ENCODE measurements at places on chromosomes 4 and X.
A peak's percentile ranks its signal among the peaks of the same experiment; 100 is the strongest.

GRCh38 chr4:146381263-146381872 is 140.4 kb downstream of the SLC10A7 start:
- no peak for DNase-seq

DNA sequence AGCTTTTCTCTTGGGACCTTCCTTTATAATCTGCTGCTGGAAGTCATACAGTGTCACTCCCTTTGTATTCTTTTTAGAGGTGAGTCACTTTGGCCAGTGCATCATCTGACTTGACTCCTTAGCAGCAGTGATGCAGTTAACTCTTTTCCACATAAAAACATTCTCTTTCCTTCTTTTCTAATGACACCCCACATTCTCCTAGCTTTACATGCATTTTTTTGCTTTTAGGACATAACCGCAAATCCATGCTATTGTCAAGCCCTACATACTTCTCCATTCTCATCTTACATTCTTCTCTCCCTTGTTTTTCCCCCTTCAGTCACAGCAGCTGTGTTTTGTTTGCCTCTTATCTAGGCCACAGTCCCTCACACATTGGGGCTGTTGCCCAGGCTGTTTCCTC is 55.1 kb downstream of the ZNF330 start:
- no peak for DNase-seq

GRCh38 chr4:153221783-153222706 is 17.8 kb downstream of the TRIM2 start:
- DNase-seq = no peak

DNA sequence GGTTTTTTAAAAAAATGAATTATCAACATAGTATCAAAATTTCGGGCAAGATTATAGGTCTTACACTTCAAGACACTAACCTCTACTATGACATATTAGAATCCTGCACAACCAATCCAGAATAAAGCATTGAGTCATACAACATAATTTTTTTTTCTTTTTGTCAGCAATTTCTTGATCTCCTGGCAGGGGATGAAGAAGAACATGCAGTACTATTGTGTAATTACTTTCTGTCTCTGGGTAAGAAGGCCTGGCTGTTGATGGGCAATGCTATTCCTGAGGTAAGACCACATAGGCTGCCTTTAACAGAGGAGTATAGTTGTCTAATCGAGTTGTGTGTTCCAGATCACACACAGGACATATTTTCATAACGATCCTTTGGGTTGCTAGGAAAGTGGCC is 67.5 kb downstream of the FBXL5 start:
- no peak for DNase-seq

DNA sequence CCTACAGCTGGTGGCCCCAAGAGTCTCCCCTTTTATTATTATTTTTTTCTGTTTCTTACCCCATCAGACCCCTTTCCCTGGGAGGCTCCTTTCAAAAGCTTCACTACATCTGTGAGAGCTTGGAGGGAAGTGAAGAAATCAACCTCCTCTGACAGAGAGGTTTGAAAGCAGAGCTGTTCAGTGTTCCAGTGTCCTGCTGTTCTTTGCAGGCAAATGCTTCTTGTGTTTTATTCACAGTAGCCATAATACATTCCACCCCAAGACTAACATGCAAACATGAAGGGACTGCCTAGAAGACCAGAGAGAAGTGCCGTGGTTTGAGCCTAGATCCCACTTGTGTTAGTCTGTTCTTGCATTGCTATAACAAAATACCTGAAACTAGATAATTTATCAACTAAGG is 192.1 kb downstream of the PTTG2 start:
- DNase-seq = no peak

- DNase-seq = peak; percentile 87
These were observed 73.2 kb upstream of the UCP1 start for GRCh38 chr4:140641789-140642439.

DNA sequence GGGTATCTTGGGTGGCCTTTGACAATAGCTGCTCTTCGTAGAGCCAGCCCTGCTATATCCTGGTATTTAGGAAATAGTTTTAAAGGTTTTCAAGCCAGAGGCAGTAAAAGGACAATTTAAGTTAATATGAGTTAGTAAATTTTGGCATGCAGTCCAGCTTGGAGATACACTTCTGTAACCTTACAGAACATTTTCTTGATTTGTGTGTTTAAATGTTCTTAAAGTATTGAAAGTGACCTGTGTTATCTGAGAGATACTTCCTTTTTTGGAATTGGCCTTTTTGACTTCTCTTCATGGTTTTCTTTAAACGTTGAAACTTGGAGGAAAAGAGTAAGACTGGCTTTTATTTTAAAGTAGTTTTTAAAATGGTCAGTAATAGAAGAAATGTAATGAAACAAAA is 25.5 kb downstream of the PDLIM5 start:
- DNase-seq = no peak

- DNase-seq = no peak
These were observed 2493.3 kb downstream of the ARAP2 start for GRCh38 chr4:33751050-33751449.

- DNase-seq = no peak
These were observed 62.3 kb upstream of the PDE5A start for GRCh38 chr4:119690871-119691270.

GRCh38 chrX:136306182-136306581 is 5.4 kb downstream of the ADGRG4 start:
- no peak for DNase-seq

GRCh38 chrX:153568451-153569011 is 30.4 kb downstream of the CCNQ start:
- peak; percentile 61 for DNase-seq

GRCh38 chrX:21905313-21905712 is 35.2 kb upstream of the SMS start:
- no peak for DNase-seq

DNA sequence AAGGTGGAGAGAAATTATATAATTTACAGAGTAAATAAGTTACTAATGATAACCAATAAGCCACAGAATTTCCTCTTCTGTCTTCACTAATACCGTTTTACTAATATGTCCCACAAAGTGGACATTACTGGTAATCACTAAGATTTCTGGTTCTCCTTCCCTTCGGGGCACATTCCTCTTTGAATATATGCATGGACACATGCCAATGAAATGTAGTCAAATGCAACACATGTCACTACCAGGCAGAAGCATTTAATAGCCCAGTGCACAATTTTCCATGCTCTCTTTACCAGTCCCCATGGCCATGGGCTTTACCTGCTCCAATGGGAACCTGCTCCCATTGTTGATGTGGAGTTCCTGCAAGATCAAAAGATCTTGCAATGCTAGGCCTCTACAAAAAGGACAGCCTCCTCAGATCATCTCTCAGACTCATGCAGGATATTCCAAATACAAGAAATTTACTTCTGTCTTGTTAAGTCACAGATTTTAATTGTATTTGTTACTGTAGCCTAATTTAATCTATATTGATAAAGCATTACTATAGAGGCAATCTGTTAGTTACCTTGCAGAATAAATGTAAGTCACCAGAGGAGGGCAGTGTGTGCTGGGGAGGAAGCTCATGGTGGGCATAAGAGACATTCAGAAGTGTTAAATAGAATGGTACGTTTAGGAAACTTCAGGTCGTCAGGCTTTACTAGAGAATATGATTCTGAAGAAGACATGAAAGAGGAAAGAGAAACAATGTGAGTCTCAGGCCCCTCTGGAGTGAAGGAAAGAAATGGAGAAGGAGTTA is 37.1 kb upstream of the INPP4B start:
- peak; percentile 59 for DNase-seq

DNA sequence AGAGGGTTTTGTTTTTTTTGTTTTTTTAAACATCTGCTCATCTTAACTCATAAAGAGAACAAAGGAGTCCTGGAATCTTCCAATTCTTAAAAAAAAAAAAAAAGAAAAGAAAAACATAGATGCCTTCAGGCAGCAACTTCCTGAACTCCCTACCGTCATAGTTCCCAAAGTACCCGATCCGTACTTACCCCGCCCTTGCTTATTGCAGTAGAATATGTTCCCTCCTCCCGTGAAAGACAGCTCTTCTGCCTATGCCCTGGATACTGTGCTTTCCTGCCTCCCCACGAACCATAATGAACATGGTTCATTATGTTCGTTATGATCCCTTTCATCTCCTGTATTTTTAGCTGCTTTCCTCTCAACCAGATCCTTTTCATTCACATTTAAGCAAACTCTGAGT is 40.3 kb downstream of the KLHL5 start:
- no peak for DNase-seq

GRCh38 chrX:50206753-50207152 is 2.2 kb downstream of the CCNB3 start:
- peak; percentile 48 for DNase-seq

DNA sequence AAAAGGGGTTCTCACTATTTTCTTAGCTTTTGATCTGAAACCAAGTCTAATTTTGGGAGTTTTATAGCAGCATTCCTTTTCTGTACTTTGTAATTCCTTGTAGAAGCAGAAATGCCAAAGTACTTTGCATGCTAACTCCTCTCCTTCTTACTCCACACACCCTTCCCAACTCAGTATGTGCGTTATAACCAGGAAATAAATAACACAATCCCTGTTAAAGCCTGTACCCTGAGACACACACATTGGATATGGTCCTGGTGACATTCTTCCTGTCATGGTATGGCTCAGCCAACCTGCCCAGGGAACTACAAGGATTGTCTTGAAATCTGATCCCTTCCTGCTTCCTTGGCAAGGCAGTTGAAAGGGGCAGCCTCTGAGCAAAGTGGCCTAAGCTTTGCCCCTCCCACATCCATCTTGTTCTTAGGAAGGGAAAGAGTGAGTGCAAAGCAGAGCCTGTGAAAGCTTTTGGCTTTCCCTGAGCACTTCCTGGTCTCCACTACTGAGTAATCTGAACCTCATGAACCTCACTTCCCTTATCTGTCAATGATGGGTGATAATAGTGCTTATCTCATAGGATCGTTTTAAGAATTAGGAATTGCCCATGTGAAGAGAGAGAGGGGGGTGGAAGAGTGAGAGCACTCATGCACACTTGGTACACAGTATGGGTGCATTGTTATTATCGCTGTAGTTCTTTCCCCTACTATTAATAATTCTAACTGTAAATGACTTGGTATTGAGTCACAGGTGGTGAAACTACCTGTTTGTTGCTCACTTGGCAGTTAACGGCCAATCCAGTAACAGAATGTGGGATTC is 109.3 kb downstream of the AFF2 start:
- DNase-seq = peak; percentile 71

- DNase-seq = no peak
These were observed 148.6 kb upstream of the CNKSR2 start for GRCh38 chrX:21225643-21226042.

GRCh38 chr4:2817701-2818350 is 24.9 kb downstream of the SH3BP2 start:
- DNase-seq = peak; percentile 88
